CD4-positive, alpha-beta T cell treated with Interleukin-6 at 100 ng/mL for 8 hours (primary cell): ENCODE measurements at places on chromosomes 1 and 21.

- DNase-seq, result no peak
These were observed 214.1 kb downstream of the NUF2 start for GRCh38 chr1:163535807-163536206.

- peak; percentile 26 for DNase-seq
These were observed 1.2 kb downstream of the AGPAT3 start for GRCh38 chr21:43866260-43866629.

- DNase-seq, result no peak
These were observed 990.0 kb downstream of the KCNT2 start for GRCh38 chr1:195618287-195618686.

GRCh38 chr1:243849421-243850201 is 432 bp downstream of the AKT3 start:
- peak; percentile 41 for DNase-seq

- DNase-seq, result no peak
These were observed 61.4 kb downstream of the GORAB start for GRCh38 chr1:170593173-170594011.

GRCh38 chr1:20233394-20233793 is 47.1 kb upstream of the PLA2G2C start:
- no peak for DNase-seq

DNA sequence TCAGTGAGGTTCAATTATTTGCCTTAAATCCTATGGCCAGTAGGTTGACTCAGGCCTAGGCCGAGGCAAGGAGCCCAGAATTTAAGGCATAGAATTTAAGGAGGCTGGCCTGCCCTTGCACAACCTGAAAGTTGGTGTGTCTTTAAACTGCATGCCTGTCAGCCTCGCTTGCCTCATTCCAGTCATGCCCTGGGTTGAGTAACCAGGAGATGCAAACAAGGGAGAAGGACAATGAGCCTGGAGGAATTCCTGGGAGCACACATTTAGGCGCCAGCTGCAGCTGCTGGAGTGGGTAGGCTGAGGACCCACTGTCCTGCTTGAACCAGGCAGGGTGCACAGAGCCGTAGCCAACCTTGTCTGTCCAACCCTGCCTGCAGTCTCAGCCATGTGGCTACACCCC is 11.7 kb downstream of the CD2 start:
- DNase-seq, result no peak

- no peak for DNase-seq
These were observed 31.3 kb downstream of the WNT4 start for GRCh38 chr1:22111620-22112019.

DNA sequence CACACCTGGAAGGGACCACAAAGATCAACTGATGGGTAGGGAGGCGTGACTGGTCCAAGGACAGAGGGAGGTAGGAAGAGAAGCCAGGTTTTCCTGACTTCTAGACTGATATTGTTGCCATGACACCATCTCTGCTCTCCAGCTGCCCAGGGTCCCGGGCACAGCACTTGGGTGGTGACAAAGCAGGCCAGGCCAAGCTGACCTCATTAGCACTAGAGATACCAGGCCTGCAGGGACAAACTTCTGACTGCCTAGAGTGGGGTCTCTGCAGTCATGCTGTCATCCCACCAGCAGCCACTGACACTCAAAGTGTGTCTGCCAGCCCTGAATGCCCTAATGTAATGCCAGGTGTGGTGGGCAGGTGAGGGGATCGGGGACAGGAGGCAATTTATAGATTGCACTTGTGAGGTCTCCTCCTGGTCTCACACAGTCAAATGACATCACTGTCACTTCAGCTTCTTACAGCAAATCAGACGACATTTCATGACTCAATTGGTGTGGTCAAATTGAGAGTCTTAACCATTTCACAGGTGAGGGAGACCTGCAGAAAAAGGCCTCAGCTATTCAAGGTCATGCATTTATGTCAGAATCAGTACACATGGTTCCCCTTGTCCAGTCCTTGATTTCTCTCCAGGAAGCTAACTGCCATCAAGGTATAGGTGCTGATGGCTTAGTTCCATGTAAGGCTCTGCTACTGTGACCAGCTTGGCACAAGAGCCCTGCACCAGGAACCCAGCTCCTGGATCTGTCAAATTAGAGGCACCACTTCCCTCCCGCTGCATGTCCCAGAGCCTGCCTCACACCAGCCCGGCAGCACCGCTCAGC is 2.7 kb downstream of the SLC9A1 start:
- DNase-seq, result no peak

DNA sequence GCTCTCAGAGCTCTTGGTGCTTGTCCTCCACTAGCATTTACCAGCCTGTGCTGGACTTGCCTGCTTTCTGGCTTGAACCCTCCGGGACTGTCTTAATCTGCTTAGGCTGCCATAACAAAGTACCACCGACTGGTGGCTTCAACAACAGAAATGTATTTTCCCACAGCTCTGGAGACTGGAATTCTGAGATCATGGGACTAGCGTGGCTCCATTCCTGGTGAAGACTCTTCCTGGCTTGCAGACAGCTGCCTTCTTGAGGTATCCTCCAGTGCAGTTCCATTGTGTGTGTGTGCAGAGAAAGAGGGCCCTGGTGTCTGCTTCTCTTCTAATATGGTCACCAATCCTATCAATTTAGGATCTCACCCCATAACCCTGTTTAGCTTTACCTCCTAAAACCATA is 22.0 kb upstream of the RCAN1 start:
- no peak for DNase-seq

- no peak for DNase-seq
These were observed 25.3 kb upstream of the FAAH start for GRCh38 chr1:46368791-46369190.

DNA sequence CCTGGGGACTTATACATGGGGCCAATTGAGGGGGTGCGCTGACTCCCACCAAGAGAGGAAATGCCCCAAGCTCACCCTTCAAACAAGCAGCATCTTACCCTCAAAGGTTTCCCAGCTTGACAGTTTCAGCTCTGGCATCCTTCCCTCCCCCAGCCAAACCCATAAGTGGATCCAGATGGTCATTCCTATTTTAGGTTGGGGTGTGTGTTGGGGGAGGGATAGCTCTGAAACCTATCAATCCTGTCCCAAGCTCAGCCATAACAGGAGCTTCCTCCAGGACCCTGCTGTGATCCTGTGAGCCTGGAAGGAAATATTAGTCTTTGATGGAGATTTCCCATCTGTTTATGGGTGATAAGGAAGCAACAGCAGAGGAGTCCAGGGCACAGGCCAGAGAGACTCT is 3.4 kb upstream of the TMEM222 start:
- no peak for DNase-seq
